Stimulated activated CD8-positive, alpha-beta memory T cell treated with anti-CD3 and anti-CD28 coated beads, Interleukin-7, amount 100 ng/mL, for 1 hour (primary cell): ENCODE measurements at places on chromosomes 7 and 10.
A peak's percentile ranks its signal among the peaks of the same experiment; 100 is the strongest.

- no peak for DNase-seq
These were observed 71.5 kb downstream of the IDE start for GRCh38 chr10:92502296-92502808.

GRCh38 chr7:148983200-148984146, 44.8 kb downstream of the PDIA4 start:
- DNase-seq = peak; percentile 63

- DNase-seq = no peak
These were observed 16.4 kb upstream of the PROSER2 start for GRCh38 chr10:11806706-11807105.

GRCh38 chr7:19060761-19061259, 56.6 kb downstream of the TWIST1 start:
- DNase-seq = no peak

GRCh38 chr10:102713539-102713813, 721 bp downstream of the ARL3 start:
- DNase-seq = no peak

DNA sequence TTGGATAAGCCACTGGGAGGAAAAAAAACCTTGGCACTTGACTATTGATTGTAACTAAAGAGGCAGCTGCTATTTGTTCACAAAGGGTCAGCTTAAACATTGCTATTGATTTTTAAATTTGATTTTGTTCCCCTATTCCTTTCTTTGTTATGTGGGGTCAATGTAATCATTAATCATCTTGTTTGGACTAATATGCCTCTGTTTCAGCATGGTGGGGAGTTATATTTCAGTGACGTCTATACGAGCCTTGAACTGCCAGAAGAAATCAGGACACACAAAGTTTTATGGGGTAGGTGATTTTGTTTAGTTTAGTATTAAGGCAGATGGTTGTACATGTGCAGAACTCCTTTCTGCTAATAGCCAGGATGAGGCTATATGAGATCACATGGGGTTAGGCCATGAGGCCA, 7.5 kb downstream of the AS3MT start:
- DNase-seq = no peak

DNA sequence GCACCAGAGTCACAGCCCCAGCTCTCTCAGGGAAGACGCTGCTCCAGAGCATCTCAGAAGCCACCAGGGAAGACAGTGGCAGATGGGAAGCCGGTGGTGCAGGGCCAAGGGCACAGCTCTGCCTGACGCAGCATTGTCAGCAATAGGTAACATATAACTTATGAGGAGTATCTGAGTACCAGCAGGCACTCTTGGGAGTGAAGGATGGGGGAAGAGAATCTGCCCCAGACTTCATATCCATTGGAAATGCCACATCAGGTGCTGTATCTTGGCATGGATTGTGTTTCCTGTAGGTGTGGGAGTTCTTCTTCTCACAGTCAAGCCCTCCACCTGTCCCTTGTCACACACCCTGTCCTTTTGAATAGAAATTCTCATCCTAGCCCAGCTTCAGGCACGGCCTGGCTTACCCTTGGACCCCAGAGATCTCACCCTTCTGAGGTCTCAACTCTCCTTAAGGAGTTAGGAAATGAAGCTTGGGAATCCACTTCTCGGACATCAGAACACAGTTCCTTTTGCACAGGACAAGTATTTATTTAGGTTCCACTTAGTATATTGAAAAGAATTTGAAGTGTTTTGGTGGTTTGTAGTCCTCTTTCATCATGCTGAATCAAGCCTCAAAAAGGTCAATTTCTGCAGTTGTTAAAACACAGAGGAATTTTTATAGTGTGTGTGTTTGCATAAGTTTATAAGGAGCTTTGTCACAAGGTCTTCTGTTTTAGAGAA, 9.9 kb downstream of the EPDR1 start:
- DNase-seq = no peak

DNA sequence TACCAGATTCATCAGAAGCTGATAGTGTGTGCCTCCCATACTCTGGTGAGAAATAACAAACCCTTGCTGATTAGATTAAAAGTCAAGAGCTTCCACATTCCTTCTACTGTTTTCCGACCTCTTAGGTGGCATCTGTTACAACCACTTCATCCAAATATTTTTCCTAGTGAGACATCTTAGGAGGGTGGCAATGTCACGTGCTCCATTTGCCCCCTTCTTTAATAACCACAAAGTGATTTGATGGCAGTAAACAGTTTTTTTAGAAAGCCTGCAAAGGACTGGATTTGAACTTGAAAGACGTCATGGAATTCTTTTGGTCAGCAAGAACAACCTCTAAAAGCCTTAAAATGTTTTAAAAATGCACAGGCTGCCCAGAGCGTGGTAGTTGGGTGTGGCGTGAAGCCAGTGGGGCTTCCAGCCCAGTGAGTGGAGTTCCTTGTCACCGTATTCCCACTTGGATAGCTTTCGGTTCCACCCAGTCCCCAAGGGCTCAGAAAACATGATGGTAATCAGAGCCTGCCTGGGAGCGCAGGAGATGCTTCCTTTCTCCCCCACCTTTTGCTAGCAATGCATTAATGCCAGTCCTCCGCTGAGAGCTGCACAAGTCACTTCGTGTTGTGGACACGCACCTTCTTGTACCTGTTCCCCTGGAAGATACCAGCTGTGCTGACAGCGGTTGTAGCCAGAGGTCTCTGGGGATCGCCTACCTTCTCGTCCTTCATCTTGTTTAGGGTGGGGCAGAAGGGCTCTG, 256.4 kb downstream of the KIAA1217 start:
- no peak for DNase-seq
